ENCODE measurements at places on chromosomes 16 and 17.
A peak's percentile ranks its signal among the peaks of the same experiment; 100 is the strongest.

DNA sequence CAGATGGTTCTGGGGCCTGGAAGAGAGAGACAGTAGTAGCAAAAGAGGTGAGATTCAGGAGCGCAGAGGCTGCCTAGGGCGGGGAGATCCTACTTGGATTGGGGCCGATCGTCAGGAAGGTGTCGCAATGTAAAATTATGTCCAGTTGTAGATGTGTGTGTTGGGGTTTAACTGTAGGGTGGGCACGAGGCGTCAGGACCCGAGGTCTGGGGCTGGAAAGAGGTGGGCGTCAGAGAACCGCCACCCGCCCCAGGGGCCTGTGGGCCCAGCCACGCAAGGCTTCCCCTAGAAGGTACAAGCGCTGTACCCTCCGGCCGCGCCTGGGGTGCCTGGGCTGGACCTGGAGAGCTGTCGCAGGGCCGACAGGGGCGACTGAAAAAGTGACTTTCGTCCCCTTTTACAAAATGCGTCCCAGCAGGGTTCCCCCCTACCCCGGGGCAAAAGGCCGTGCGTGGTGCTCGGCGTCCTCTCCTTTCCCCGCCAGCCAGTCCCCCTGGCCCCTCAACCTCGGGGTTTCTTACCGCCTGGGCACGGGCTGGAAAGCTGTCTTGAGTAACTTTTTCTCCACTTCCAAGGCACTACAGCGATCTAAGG, 2.8 kb downstream of the IRX3 start:
- no peak for DNase-seq

GRCh38 chr17:63550817-63551639, 751 bp downstream of the DCAF7 start:
- no peak for DNase-seq

- no peak for DNase-seq
These were observed 1345.8 kb downstream of the CDH11 start for GRCh38 chr16:63776034-63776433.

DNA sequence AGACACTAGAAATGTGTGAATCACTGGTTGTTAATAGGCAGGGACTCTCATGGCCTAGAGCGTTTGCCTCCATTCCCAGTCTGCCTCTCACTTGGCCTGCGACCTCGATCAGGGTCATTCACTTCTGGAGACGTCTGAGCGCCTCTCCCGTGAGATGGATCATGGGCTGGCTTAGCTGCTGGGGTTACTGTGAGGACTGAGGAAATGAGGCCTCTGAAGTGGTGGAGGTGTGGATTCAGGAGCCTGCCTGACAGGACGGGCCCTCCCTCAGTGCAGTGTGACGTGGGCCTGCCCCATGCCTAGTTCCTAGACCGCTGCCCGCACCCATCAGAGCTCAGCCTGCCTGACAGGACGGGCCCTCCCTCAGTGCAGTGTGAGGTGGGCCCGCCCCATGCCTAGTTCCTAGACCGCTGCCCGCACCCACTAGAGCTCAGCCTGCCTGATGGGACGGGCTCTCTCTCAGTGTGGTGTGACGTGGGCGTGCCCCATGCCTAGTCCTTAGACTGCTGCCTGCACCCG, 61.9 kb downstream of the BANP start:
- no peak for DNase-seq

GRCh38 chr16:3214904-3215600, 19.9 kb downstream of the ZNF200 start:
- no peak for DNase-seq

DNA sequence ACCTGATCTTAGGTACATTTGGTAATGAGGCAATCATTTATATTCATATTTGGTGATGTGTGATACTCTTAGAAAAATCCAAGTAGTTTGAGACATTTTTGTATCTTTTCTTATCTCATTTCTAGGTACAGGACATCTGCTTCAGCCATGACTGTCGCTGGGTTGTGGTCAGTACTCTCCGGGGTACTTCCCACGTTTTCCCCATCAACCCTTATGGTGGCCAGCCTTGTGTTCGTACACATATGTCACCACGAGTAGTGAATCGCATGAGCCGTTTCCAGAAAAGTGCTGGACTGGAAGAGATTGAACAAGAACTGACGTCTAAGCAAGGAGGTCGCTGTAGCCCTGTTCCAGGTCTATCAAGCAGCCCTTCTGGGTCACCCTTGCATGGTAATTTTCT, 312.2 kb downstream of the BCAS3 start:
- no peak for DNase-seq

DNA sequence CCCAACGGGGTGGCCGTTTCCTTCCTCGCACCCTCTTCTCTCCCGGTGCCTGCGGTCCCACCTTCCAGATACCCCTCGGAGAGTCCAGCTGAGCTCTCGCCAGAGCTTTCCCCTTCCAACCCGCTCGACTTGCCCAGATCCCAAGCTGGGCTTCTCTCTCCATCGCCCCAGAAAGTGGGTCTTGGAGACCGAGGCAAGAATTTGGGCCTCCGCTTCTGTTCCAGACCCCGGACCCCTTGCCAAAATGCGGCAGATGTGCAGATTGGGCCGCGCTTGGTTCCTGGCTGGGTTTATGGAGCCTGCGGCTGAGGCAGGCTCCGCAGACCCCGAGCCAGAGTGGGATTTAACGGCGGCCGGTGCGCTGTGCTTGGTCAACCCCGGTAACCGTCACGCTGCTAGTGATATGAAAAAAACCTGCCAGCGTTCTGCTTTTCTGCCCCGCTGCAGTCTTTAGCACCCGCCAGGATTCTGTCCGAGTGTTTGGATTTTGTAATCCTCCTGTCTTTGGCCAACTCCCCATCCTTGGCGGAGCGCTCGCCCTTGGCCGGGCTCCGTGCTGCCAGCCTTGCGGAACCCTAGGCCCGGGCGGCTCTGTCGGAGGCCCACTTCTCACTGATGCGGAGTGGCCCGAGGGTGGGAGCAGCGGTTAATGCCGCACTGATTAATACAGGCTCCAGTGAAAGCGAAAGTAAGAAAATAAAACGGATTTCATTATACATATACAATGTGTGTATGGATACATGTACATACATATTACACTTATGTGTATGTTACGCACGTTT, 754 bp upstream of the SLFN11 start:
- peak; percentile 22 for DNase-seq

DNA sequence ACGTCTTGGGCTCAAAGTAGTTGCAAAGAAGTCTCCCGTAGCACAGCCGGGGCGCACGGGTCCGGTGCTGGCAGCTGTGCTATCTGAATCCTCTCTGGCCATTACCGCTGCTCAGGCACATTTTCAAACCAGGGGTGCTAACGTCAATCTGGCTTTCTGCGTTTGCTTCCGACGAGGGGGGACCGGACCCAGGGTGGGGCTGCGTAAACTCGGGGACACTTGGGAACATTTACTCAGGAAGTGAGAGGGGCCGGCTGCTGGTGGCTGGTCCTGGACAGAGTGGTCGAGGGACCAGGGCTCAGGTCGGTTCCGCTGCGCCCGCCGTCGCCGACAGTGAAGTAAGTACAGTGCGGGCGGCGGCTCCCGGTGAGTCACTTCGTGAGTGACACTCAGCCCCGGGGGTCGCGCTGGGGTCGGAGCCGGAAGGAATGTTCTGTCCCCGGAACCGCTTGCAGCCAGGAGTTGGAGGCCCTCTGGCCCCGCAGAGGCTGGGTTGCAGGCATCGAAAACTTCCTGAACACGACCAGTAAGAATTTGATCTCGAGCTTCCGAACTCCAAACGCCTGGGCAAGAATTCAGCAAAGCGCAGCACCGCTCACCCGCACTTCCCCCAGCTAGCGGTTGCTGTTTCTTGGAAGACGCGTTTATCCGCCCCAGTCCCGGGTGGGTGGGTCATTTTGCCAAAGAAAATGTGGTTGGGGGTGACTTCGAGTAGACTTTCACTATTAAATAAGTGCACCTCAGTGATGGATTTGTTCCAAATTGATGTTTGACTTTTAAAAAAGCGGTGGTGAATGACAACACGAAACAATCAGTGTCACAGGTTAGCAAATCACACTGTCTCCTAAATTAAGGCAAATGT, 1.4 kb upstream of the HS3ST3B1 start:
- DNase-seq, result no peak

GRCh38 chr16:77439106-77439505, 4.3 kb upstream of the ADAMTS18 start:
- no peak for DNase-seq

DNA sequence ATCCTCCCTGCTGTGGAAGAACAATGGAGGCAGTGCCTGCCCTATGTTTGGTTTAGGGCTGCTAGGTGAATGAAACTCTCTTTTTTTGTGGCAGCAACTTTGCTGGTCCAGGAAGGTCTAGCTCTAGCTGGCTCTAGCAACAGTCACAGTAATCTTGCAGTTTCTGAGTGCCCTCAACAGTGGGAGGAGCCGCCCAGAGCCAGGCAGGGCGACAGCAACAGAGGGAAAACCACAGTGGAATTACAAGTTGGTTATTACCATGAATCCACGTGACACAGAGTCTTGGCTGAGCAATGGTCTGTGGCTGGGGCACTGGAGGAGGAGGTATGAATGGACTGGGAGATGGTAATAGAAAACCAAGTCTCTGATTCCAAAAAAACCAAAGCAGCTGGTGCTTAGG, 10.3 kb downstream of the HSPB9 start:
- DNase-seq, result no peak

GRCh38 chr16:12802661-12803060, 1.0 kb downstream of the CPPED1 start:
- no peak for DNase-seq

DNA sequence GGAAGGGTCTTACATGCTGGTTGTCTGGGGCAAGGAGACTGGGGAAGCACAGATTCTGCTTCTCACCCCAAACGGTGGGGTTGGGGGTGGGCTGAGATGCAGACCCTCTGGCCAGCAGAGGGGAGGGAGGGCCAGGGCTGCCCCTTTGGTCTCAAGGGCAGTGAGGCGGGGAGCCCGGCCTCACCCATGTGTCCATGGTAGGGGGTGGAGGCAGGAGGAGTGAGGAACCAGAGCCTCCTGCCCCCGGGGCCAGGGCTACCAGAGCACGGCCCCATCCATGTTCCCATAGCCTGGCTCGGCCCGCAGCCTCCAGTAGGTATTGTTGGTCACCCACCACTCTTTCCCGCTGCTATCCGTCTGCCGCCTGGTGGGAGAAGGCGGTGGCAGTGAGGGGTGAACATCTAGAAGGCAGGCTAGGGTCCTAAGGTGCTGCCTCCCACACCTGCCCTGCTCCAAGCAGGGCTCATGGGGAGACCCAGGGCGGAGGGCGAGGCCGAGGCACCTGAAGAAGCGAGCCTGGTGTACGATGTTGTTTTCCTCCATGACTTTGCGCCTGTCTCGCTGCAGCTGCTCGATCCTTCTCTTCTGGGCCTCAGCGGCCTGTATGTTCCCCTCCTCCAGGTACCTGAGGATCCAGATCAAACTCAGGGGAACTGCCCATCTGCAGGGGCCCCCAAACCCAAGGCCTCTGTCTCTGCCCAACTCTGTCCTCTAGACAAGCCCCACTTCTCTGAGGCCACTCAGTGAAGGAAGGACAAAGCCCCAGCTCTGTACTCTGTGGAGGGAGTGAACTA, 13.4 kb downstream of the OSBPL7 start:
- no peak for DNase-seq

DNA sequence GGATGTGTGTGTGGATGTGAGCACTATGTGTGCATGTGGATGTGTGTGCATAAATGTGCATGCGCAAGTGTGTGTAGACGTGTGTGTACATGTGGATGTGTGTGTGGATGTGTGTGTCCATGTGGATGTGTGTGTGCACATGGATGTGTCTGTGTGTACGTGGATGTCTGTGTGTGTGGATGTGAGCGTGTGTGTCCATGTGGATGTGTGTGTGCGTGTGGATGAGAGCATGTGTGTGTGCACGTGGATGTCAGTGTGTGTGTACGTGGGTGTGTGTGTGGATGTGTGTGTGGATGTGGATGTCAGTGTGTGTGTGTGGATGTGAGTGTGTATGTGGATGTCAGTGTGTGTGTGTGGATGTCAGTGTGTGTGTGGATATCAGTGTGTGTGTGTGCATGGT, 63.6 kb upstream of the DOC2B start:
- DNase-seq, result no peak

DNA sequence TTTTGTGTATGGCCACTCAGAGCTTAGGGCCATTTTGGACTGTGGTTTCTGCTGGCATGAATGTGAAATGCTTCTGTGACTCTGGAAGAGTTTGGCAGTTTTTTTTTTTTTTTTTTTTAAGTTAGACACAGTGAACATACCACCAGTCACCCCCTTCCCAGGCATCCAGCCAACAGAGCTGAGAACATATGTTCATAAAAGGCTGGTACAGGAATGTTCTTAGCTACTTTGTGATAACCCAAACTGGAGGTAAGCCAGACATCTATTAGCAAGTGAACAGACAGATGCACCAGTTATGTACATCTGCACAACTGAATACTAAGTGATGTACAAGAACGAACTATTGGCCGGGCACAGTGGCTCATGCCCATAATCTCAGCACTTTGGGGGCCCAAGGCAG, 92.7 kb downstream of the ABCC1 start:
- no peak for DNase-seq

GRCh38 chr16:73347500-73348375, 299.8 kb upstream of the ZFHX3 start:
- DNase-seq, result no peak

DNA sequence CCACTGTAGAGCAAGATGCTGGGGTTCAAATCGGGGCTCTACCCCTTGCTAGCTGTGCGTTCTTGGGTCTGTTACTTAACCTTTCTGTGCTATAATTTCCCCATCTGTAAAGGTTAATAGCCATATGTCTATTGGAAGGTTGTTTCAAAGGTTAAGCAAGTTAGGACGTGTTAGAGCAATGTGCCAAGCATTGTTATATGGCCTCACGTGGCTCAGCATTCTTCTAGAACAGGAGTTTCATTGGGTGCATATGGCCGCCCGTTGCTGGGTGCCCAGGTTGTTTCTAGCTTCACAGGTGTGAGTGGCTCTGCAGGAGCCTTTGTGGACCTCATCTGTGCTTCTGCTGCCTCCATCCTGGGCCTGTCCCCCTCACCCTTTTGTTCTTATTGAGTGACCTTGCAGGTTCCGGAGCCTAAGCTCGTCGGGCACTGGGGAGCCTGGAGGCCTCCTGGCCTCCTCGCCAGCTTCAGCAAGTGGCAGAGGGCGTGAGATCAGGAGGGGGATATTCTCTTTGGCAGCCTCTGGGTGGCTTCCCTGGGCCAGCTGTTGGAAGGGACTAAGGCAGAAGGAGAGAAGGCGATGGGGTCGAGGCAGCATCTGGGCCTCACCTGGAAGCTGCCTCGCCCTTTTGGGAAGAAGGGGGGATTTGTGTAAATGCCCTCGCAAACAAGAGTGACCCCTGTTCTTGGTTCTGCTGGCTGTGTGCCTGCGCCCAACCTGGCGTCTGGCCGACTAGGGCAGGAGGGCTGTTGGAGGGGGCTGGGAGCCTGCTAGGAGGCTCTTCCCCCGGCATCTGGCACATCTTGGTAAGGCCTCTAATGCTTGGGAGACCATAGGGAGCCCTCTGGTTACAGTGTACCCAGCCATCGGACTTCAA, 80.2 kb upstream of the CIBAR2 start:
- DNase-seq, result no peak

GRCh38 chr16:22659933-22660332, 149.2 kb downstream of the NPIPB5 start:
- DNase-seq, result no peak

- no peak for DNase-seq
These were observed 64.2 kb downstream of the SPECC1 start for GRCh38 chr17:20073055-20073979.

DNA sequence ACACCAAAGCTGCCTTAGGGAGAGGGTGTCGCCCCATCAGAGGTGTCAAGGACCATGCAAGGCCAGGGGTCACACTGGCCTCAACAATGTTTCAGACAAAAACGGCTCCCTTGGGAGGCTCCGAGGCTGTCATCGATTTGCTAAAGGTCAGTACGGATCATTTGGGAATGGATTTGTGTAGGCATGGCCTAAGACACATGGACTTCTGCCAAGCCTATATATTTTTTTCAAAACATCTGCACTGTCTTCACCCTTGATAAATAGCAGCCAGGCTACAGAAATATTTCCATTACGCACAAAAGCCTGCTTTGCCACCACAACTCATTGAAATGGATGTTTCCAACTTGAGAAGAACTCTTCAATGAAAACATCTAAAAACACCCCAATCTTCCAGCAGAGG, 10.3 kb downstream of the CUEDC1 start:
- no peak for DNase-seq
